ENCODE measurements at places on chromosomes 2 and 18.

DNA sequence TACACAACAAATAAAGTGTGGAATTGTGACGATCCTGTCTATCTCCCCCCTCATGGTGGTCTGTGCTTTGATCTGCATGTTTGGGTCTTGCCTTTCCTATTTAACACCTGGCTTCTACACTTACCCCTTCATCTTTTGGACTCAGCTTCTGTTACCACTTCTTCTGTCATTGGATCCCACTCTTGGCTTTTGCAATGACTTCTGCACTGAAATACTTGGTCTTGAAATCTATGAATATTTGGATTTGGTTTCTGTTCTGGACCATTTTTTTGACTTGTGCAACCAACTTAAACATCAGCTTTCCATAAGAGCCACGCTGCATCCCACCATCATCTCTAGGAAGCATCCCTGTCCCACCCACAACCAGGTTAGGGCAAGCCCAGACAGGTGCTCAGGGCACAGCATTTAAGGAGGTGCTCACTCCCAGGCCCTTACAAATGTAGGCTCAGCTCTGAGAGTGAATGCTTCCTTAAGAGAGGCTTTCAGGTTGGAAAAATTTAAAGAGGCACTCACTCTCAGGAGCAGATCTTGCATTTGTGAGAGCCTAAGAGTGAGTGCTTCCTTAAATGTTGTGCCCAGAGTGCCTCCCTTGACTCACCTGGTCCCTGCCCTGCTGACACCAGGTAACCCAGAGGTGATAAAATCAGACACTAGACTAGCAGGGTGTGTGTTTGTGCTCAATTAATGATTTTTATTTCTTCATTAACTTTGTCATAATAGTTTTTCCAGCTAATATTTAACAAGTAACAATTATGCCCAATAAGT lies 124.5 kb upstream of the SH3BP4 start:
- no peak for DNase-seq

- no peak for DNase-seq
Observed at GRCh38 chr2:112189001-112189556, 50.9 kb downstream of the FBLN7 start.

GRCh38 chr2:64963719-64964118 lies 25.5 kb upstream of the SLC1A4 start:
- DNase-seq, result no peak

DNA sequence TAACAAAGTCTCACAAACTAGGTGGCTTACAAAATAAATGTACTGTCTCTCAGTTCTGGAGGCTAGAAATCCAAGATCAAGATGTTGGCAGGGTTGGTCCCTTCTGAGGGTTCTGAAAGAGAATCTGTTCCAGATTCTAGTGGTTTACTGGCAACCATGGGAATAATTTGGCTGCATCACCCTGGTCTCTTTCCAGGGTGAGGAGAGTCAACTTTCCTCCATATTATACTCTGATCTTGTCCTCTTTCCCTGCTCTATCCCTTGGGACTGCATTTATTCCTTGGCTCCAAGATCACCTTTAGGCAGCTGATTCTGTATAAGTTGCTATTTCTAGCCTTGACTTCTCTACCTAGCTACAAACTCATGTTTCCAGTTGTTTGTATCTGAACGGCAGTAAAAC lies 35.2 kb downstream of the SLC40A1 start:
- DNase-seq, result no peak

DNA sequence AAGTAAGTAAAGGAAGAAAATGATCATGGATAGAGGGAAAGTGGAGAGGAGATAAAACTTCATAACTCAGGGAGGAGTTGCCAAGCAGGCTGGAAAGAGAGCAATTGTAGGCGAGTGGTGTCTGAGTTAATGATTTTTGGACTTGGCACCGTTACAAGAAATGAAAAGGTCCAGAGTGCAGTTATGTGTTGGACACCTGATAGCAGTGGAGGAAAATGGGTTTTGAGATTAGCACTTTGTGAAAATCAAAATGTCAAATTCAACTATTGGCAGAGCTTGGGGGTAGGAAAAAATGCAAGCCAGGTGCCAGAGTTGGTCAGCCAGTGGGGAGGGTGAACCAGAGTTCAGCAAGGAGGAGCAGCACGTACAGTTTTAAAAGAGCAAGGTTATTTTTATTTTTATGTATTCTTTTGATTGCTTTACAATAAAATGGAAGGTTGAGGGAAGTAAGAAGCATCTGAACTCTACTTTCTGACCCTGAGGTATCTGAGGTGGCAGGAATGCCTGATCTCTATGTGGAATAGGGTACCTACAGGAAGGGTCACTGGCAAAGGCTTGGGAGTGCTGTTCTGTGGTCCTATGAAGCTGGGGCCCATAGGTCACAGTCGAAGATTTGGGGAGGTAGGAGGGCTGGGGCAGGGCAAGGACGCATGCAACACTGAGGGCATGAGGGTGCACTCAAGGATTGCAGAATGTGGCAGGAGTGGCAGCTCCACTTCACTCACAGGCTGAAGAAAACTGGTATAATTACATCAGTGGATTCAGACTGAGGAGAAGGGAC lies 127.5 kb downstream of the CD8B2 start:
- no peak for DNase-seq

DNA sequence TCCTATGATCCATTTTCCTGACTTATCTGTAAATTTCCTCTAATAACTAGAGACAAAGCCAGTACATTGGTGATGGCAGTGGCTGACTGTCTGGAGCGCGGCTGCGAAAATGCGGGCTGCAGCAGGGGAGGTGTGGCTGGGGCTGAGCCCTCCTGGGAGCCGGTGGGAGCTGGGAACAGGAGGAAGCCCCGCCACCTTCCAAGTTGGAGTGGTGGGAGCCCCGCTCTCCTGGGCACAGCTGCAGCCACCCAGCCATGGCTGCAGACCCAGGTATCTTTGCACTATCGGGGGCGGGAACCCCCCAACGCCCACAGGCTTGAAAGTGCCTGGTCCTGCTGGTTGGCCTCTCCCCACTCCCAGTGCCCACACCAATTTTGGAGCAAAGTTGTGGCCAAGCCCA lies 633.0 kb upstream of the TMEFF2 start:
- DNase-seq, result no peak

DNA sequence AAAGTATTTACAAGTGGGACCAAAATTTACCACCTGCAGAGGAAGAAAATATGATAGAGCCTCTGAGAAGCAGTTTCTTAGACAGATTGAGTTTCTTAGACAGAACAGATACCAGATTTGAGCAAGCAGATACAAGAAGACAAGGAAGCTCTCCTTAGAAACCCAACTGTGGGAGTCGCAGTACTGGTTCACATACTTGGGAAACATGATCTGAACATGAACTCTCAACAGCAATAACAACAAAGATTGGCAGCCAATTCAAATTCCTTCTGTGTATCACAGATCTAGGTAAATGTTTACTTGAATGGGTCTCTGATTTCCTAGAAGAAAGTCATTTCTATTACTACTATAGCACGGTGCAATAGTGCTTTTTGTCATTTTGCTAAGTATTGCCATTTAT lies 82.1 kb downstream of the OLA1 start:
- no peak for DNase-seq

GRCh38 chr2:1829796-1830195 lies 85.5 kb upstream of the PXDN start:
- no peak for DNase-seq

GRCh38 chr2:150885236-150885635 lies 376.4 kb downstream of the RBM43 start:
- DNase-seq, result no peak

GRCh38 chr2:239276851-239277250 lies 124.0 kb downstream of the HDAC4 start:
- no peak for DNase-seq

- no peak for DNase-seq
Observed at GRCh38 chr2:227914362-227914761, 42.9 kb downstream of the DAW1 start.

GRCh38 chr2:207525296-207525695 lies 4.5 kb upstream of the CREB1 start:
- DNase-seq, result no peak

DNA sequence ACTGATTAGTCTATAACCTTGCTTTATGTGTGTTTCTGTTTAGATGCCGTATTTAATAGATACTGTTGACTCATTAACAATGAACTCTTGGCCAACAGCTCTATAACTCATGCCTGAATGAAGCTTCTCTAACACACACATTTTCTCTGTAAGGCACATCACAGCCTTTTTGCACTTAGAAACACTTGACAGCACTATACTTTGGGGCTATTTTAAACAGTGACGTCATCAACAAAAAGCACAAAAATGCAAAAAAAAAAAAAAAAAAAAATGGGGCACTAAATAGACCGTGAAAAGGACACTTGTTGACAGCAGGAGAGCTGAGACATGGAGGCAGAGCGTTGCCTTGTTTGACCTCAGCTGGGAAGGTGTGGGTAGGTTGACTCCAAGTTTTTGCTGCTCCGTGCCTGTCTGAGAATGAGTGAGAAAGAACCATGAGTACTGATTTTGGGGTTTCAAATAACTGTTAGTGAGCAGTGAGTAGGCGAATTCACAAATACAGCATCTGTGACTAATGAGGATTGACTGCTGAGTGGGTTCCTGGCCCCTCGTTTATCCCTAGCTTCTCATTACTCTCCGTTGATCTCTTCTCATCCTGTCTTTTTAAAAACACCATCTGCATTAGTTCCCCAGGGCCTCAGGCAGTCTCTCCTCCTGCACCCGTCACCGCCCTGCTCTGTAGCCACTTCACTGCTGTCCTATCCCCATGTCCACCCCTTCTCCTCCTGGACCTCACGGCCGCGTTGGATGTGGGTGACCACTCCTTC lies 24.4 kb downstream of the SPP2 start:
- no peak for DNase-seq

- DNase-seq, result no peak
Observed at GRCh38 chr18:62386091-62386490, 61.0 kb downstream of the TNFRSF11A start.

GRCh38 chr2:140734992-140735391 lies 1395.8 kb downstream of the LRP1B start:
- no peak for DNase-seq

GRCh38 chr2:43285987-43286386 lies 59.6 kb upstream of the ZFP36L2 start:
- DNase-seq, result no peak

GRCh38 chr2:191976436-191976835 lies 129.5 kb upstream of the CAVIN2 start:
- DNase-seq, result no peak

DNA sequence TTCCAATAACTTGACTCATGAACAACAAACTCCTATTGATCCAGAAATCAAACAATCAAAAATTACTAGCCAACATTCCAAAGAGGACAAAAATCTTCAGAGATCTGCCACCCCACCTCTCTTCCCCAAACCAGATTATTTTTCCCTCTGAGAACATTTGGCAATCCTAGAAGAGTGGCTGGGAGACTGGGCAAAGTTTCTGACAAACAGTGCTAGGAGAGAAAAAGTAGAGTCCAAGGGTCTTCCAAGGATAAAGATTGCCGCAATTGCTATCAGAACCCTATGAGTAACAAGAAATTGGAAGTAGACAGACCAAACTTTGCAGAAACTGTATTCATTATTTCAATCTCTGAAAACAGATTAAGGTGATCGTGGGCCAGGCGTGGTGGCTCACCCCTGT lies 22.4 kb downstream of the REV1 start:
- DNase-seq, result no peak

GRCh38 chr18:59079264-59079663 lies 60.4 kb upstream of the SEC11C start:
- no peak for DNase-seq

DNA sequence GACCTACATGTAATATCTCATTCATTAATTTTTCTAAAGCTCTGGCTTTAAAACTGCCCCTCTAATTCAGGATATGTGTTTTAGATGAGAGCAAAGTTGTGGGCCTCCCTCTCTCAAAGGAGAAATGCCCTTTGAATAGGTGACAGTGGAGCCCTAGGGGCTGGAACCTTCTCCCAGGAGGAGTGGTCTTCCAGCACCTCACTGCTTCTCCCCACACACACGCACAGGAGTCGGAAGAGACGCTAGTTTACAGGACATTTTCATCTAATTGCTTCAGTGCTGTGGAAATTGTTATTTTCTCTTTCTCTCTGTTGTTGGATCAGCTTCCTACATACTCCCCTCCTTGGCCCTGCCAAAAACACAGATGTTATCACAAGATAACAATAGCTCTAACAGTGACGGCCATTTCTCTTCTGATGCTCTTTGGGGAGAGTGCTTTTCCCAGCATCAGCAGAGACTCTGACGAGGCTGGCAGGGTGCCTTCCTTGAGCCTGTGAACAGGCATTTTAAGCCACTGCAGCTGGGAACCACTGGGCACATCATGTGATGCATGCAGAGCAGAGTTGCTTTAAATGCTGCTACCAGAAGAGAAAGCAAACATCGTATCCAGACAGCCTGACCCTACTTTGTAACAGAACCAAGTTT lies 209.4 kb upstream of the SP5 start:
- no peak for DNase-seq

DNA sequence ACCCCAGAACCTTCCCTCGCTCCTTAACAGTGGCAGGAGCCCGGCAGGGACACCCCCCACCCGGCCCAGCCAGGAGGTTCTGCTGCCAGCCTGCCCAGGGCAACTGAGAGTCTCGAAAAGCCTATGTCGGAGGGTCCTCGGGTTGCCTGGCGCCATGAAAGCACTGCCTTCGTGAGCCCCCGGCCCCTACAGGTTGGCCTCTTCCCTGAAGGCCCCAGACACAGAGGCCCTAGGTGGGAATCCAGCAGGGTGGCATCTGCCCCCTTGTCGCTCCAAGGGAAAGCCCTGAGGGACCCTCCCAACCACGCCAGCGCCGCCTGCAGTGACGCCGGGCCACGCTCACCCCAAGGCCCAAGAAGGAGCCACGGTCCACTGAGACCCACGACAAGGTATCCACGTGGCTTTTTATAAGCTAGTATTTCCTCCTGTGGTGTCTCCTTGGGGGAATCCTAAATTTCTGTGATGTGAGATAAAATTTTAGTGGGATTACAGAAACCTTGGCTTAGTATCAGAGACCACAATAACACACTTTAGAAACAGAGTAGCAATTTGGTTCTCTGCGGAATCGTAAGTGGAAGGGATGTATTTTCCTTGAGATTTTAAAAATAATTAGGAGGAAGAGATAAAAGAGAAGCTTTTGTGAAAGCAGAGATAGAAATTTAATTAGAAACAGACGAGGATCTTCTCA lies 138.9 kb downstream of the HDAC4 start:
- DNase-seq, result no peak

All from stimulated activated CD8-positive, alpha-beta memory T cell treated with anti-CD3 and anti-CD28 coated beads, Interleukin-2, amount 100 ng/mL, for 1 hour (primary cell).